ENCODE measurements at places on chromosomes 16 and 17.
A peak's percentile ranks its signal among the peaks of the same experiment; 100 is the strongest.

DNA sequence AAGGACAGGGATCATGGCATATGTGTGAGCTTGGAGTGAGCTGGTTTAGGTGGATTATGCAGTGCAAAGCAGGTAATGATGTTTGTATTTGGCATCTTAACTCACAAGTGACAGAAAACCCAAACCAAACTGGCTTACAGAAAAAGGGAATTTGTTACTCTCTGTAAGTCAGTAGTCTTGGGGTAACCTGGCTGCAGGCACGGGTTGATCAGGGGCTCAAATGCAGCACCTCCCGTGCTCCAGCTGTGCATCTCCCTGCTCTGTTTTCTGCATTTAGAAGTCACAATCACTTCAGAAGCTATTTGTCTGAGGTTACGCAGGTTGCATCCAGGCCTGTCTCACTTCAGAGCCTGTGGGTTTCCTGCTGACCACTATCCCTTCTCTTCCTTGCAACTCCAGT, 354.3 kb downstream of the CPPED1 start:
- no peak for DNase-seq

- no peak for DNase-seq
Observed at GRCh38 chr17:12627177-12627629, 38.5 kb upstream of the MYOCD start.

DNA sequence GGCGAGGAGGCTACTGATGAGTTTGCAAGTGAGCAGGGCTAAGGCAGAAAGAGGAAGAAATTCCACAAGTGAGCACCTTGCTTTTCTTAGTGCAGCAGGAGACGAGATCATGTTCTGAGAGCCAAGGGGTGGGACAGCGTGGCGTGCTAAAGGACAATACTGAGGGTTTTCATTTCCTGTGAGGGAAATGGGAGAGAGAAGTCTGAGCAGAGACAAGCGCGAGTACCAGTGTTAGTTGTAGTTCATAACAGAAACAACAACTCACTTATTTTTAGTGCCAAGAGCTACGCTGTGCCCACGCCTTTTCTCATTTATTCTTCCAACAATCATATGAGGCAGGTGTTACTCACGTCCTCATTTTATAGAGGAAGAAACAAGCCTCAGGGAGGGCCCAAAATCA, 2.3 kb downstream of the SPACA3 start:
- DNase-seq, result no peak

GRCh38 chr17:71919186-71919585, 201.6 kb upstream of the SOX9 start:
- no peak for DNase-seq

- DNase-seq, result no peak
Observed at GRCh38 chr16:73025151-73025855, 22.6 kb downstream of the ZFHX3 start.

DNA sequence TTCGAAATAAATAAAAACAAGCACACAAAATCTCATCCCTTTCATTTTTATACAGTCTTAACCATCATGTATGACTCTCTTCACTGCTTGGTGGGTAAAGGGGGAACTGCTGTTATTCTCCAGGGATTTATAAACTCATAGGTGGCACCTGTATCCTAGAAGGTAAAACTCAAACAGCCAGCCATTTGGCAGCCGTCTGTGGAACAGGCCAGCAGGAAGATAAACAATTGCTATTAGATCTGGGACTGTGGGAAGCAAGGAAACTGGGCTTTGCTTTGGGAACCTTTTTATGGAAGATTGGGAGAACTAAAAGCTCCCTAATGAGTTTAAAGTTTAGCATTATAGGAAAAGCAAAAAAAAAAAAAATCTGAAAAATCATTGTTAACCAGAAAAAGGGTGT, 126.0 kb downstream of the TANGO6 start:
- DNase-seq, result no peak

GRCh38 chr16:5336941-5337340, 239.3 kb upstream of the EEF2KMT start:
- no peak for DNase-seq

- peak; percentile 54 for DNase-seq
Observed at GRCh38 chr17:48612854-48613691, 2.0 kb downstream of the HOXB8 start.

DNA sequence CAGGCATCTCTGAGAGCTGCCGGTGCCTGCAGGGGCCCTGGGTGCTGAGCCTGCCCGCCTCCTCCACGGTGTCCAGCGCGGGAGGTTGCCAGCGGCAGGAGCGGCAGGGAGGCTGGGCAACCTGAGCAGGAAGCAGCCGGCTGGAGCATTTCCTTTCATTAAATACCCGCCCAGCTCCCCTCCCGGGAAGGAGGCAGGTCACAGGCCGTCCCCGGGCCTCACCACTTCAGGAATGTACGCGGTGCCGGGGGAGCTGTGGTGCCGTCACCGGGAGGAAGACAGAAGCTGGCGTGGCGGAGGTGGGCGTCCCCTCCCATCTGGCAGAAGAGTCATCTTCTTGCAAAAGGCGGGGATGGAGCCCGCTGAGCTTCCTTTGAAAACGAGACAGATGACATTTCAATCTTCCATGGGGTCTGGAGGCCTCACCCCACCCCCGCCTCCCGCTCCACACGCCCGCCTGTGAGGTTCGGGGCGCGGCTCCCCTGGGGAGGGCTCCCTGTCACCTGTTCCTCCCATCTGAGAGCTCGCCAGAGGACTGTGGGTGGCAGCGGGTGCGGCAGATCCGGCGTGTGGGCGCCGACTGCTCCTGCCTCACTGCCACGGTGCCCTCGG, 16.0 kb downstream of the SOX8 start:
- DNase-seq, result peak; percentile 51

DNA sequence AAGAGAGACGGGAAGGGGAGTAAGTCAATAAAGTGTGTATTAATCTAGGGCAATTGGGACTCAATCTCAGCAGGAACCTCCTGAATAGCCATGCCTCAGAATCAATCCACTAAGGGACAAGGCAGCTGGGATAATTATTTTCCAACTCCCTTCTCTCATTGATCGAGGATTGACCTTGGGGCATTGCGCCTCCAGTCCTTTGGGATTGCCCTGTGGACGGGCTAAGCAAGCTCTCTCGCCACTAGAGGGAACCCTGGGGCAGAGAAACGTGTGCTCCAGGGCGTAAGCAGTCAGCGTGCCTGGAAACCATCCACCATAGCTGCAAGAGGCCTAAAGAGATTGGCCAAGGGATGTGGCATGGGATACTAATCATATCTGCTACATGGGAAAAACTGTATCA, 53.9 kb upstream of the ERCC4 start:
- DNase-seq, result peak; percentile 36

DNA sequence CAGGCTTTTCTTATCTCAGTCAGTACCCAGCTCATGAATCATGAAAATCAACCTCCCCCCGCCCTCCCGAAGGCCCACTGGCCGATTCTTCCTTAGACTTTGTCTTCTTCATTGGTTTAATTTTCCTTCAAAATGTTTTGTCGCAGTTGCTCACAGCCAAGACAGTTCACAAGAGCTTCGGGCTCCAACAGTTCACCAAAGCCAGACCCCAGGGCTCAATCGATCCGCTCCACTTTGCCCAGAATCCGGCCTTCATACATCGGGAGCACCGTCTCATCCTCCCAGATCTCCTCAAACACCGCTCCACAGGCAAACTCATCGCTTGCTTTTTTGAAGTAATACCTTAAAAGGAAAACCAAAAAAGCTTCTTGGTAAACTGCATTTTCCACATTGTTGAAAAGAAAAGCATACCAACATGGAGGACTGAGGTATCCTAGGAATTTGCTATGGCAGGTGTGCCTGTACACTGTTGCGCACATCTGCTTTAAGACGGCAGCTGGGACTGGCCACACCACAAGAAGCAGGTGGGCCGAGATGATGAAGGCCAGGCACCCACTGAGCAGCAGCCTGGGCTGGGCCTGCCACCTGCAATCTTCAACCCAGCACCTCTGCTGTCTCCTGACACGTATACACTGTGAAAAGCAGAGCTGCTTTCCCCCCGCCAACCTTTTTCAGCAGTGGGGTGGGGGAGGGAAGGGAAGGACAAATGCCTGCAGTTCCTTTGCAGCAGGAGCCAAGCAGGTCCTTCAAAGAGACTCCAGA, 31.5 kb downstream of the AXIN2 start:
- no peak for DNase-seq

- no peak for DNase-seq
Observed at GRCh38 chr16:31088459-31089183, at the start of gene PRSS53. TSS of gene PRSS53 (minus strand) at chr16:31088943. CDS start at chr16:31088809, 134 bp downstream.

- DNase-seq, result no peak
Observed at GRCh38 chr16:56424404-56424764, 961 bp downstream of the AMFR start.

GRCh38 chr17:75406222-75406615, 741 bp upstream of the GRB2 start:
- DNase-seq, result no peak

DNA sequence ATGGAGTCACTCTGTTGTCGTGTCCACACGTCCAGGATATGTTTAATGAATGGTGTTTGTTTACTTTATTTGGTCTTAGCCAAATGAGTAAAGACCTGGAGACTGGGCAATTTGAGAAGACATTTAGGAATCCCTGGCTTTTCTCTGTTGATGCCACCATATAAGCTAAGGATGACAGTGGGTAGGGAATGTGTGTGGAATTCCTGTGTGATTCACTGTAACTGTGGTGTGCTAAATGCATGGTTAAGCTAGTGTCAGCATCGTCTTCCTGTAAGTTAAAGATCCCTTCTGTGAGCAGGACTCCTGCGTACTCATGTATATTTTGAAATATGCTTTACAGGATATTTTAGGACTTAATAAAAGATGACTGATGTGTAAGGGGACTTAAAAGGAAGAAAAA, 26.4 kb downstream of the GOSR1 start:
- no peak for DNase-seq

GRCh38 chr16:61763991-61764390, 272.2 kb downstream of the CDH8 start:
- DNase-seq, result no peak

DNA sequence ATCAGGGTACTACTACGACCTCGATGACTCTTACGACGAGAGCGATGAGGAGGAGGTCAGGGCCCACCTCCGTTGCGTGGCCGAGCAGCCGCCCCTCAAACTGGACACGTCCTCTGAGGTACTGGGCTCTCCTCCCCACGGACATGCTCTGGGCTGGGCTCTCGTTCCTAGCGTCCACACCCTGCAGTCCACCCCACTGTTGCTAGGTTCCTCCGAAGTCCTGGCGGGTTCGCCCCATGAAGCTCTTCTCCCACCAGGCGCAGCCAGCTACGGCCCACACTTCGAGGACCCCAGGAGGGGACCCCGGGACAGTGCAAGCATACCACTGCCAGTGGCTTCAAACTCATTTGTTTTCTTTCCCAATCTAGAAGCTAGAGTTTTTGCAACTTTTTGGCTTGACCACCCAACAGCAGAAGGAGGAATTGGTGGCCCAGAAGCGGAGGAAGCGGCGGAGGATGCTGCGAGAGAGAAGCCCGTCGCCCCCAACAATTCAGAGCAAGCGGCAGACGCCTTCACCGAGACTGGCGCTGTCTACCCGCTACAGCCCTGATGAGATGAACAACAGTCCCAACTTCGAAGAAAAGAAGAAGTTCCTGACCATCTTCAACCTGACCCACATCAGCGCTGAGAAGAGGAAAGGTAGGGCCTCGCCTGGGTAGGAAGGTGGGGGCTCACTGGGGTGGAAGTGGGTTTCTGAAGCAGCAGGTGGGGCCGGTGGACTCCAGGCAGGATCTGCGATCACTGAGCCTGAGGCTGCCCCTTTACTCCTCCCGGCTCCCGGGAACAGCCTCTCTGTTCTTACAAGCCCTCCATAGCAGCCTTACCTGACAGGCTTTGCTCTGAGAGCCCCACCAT, 25.6 kb downstream of the GINS2 start:
- DNase-seq, result no peak

DNA sequence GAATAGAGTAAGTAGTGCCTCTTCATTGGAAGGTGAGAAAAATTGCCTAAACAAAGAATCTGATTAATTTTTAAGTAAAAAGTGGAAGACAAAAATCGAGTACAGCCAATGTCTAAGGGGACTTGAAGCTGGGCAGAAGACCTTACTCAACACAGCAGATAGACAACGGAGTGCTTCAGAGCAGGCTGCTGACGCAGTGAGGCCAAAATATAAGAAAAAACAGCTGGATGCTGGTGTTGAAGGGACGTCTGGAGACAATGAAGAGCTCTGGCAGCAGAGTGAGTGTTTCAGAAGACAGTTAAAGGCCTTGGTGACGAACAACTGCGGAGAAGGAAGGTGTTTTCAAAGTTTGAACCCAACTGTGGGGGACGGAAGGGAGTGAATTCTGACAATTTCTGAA, 169.8 kb downstream of the MRTFB start:
- no peak for DNase-seq

DNA sequence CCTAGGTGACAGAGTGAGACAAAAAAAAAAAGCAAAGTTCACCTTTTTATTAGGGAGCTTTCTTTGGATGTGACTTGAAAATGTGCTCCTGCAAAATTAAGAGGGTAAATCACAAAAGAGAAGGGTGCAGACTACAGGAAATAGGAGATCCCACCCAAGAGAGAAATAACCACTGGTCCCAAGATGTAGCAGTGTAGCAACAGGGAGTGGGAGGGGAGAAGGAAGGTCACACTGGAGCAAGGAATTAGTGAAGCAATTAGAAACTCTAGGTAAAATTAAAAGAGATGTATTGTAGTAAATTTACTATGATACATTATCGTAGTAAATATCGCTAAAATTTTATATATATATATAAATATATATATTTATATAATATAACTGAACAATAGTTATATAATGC, 12.3 kb upstream of the SPN start:
- no peak for DNase-seq

DNA sequence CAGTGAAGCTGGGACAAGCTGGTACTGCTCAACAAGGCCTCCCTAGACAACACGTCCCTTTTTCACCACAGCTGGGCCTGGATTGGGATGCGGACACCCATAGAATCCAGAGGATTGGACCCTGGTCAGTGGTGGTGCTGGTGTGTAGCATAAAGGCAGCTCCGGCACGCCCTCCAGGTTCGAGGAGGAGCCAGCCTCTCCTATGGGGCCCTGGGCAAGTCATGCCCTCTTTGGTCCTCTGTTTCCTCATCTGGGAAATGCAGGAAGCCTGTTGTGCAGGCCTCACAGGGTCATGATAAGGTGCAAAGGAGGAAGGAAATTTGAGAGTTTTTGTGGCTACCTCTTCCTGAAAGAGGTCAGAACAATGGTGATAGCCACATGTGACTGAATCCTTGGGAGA, 1741.7 kb downstream of the TP53TG3F start:
- DNase-seq, result no peak

DNA sequence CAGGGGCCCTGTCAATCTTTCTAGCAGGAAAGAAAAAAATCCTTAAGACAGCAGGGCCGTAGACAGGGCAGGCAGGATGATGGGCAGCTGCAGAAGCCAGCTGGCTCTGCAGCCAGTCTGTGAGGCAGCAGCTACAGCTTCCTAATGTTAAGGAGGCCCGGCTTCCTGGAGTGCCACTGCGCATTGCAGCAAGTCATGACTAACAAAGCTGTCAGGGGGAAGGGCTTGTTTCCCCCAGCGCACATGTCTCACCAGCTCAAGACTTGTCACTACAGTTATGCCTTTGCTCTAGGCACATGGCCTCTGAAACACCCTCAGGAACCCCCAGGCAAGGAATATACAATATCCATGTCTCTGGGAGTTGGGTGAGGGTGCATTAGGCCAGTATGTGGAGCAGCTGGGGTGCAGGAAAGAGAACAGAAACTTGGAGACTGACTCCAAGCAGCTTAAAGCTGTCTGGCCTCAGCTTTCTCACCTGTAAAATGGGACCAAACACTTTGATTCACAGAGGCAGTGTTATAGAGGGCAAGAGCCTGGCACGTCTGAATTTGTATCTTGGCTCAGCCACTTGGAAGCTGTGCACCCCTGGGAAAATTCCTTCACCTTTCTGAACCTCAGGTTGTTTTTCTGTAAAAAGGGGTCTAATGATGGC, 220.0 kb downstream of the HAPSTR1 start:
- no peak for DNase-seq

All from activated CD4-positive, alpha-beta memory T cell treated with anti-CD3 and anti-CD28 coated beads, Interleukin-2, amount 10 ng/mL, durations not matched to agents 7 days and 5 days (primary cell).